ENCODE measurements at places on chromosomes 12 and 14. TPM values are rescaled to one million over a fixed set of nuclear protein-coding genes. Genes with fewer than 3 reads are reported as not detected.

Gene STXBP6
- not detected for total RNA-seq

DNA sequence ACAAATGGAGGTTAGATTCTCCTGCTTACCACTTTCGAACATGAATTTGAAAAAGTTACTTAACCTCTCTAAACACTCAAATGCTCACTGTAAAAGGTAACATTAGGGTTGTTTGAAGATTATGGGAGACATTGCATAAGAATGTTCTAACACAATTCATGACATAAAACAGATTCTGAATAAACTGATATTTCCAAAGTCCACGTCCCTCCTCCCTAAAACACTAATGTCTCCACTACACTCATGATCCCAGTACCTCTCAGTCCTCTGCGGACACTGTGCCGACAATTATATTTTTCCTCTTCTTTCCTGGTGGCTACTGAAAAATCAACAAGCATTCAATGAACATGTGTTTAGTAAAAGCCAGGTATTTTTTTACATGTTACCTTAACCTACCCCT, 18.8 kb upstream of the IAPP start:
- no peaks in the 10 kb centered on the region for H3K4me1 ChIP-seq
- H3K4me3 ChIP-seq, result no peak overlapping the region
- H3K27me3 ChIP-seq, result no peaks in the 10 kb centered on the region
- DNase-seq, result no peak
- H3K27ac ChIP-seq, result no peak overlapping the region

- H3K4me1 ChIP-seq, result no peaks in the 10 kb centered on the region
- no peak for DNase-seq
- H3K27me3 ChIP-seq, result peaks cover 18% of the 10 kb centered on the region
- H3K36me3 ChIP-seq, result no peaks in the 10 kb centered on the region
Measured at GRCh38 chr12:7180685-7181084, 8.8 kb upstream of the PEX5 start.

- DNase-seq, result peak; percentile 38
- peaks cover 27% of the 10 kb centered on the region for H3K4me1 ChIP-seq
- no peak overlapping the region for H3K4me3 ChIP-seq
- H3K27ac ChIP-seq, result peak overlapping the region; percentile 2
- H3K36me3 ChIP-seq, result no peaks in the 10 kb centered on the region
Measured at GRCh38 chr14:65321370-65321875, 91.1 kb upstream of the FUT8 start.

- no peaks in the 10 kb centered on the region for H3K4me1 ChIP-seq
- DNase-seq, result no peak
- no peak overlapping the region for H3K4me3 ChIP-seq
Measured at GRCh38 chr12:61188801-61189595, 1071.2 kb upstream of the USP15 start.

Gene GLI1
- not detected for total RNA-seq

GRCh38 chr14:69077841-69078240, 75.1 kb downstream of the DCAF5 start:
- H3K27ac ChIP-seq, result no peak overlapping the region
- H3K4me3 ChIP-seq, result no peak overlapping the region
- peaks cover 22% of the 10 kb centered on the region for H3K36me3 ChIP-seq
- DNase-seq, result no peak
- H3K27me3 ChIP-seq, result no peaks in the 10 kb centered on the region
- peaks cover 19% of the 10 kb centered on the region for H3K4me1 ChIP-seq

- DNase-seq, result no peak
- no peak overlapping the region for H3K27ac ChIP-seq
- H3K4me3 ChIP-seq, result no peak overlapping the region
- peaks cover 6% of the 10 kb centered on the region for H3K27me3 ChIP-seq
Measured at GRCh38 chr12:106193394-106194215, 54.2 kb downstream of the CKAP4 start.

DNA sequence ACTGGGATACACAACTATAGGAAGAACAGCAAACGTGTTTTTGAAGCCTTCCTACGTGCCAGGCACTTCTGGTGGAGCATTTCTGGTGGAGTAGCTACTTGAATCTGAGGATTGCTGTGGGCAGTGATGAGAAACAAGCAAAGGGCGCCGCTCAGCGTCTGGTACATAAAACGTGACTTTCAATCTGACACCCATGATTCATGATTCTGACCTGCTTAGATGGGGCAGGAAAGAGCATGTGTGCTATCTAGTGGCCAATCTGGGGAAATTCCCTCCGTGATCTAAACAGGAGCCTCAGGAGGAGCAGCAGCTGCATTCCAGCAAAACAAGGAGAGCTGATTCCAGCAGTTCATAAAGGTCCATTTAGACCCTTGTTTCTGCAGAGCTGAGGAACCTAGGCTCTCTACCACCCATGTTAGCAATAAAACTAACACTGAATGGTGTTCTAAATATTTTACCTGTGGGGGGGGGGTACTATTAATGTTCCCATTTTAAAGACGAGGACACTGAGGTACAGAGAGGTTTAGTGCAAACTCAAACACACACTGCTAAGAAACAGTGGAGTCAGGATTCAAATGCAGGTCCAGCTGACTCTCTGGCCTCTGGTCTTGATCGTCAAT, 37.8 kb downstream of the PAH start:
- H3K36me3 ChIP-seq, result no peaks in the 10 kb centered on the region
- H3K4me1 ChIP-seq, result no peaks in the 10 kb centered on the region
- DNase-seq, result peak; percentile 47
- H3K27me3 ChIP-seq, result peaks cover 11% of the 10 kb centered on the region
- H3K4me3 ChIP-seq, result no peak overlapping the region
- H3K27ac ChIP-seq, result no peak overlapping the region

Gene TMEM52B
- total RNA-seq, result not detected

DNA sequence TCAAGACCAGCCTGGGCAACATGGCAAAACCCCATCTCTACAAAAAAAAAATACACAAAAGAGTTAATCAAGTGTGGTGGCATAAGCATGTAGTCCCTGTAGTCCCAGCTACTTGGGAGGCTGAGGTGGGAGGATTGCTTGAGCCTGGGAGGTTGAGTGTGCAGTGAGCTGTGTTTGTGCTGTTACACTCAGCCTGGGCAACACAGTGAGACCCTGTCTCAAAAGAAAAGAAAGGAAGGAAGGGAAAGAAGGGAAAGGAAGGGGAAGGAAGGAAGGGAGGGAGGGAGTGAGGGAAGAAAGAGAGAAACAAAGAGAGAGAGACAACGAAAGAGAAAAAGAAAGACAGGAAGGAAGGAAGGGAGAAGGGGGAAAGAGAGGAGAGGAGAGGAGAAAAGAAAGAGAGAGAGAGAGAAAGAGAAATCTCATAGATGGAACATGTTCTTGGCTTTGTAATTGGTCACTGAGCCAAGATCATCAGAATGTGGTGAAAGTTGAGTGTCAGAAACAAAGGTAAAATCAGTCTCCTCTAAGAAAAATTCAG, 26.8 kb upstream of the NAP1L1 start:
- H3K36me3 ChIP-seq, result no peaks in the 10 kb centered on the region
- H3K4me1 ChIP-seq, result no peaks in the 10 kb centered on the region
- DNase-seq, result no peak
- H3K27me3 ChIP-seq, result peaks cover 2% of the 10 kb centered on the region

Gene SYT1
- total RNA-seq, result not detected

Gene FSCB
- not detected for total RNA-seq

- H3K36me3 ChIP-seq, result peaks cover 1% of the 10 kb centered on the region
- H3K27ac ChIP-seq, result no peak overlapping the region
- peaks cover 17% of the 10 kb centered on the region for H3K4me1 ChIP-seq
- H3K4me3 ChIP-seq, result no peak overlapping the region
- DNase-seq, result no peak
- H3K27me3 ChIP-seq, result no peaks in the 10 kb centered on the region
Measured at GRCh38 chr12:49260166-49260565, 4.7 kb upstream of the TUBA1C start.

Gene CLBA1
- 1.2 TPM for total RNA-seq

DNA sequence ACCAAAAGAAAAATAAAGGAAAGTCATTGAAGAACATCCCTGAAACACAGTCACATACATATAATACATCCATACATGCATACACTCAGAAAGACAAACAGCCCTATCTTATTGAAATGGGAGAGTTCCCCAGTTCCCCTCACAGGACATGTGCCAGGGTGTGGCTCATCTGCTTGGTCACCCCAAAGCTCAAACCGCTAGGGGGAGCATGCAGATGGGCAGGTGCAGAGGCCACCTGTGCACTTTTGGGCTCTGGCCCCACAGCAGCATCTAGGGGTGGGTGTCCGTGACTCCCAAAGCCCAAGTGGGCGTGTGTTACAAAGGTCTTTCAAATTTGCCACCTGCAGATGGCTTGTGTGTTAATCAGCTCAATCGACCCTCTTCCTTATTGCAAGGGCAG, 75.2 kb downstream of the CMAS start:
- H3K4me1 ChIP-seq, result peaks cover 4% of the 10 kb centered on the region
- peaks cover 2% of the 10 kb centered on the region for H3K36me3 ChIP-seq
- no peak overlapping the region for H3K4me3 ChIP-seq
- peak; percentile 62 for DNase-seq
- no peaks in the 10 kb centered on the region for H3K27me3 ChIP-seq
- no peak overlapping the region for H3K27ac ChIP-seq

GRCh38 chr14:91654836-91655235, 77.0 kb downstream of the CATSPERB start:
- no peak for DNase-seq
- no peaks in the 10 kb centered on the region for H3K36me3 ChIP-seq
- H3K4me1 ChIP-seq, result no peaks in the 10 kb centered on the region
- H3K27me3 ChIP-seq, result no peaks in the 10 kb centered on the region

DNA sequence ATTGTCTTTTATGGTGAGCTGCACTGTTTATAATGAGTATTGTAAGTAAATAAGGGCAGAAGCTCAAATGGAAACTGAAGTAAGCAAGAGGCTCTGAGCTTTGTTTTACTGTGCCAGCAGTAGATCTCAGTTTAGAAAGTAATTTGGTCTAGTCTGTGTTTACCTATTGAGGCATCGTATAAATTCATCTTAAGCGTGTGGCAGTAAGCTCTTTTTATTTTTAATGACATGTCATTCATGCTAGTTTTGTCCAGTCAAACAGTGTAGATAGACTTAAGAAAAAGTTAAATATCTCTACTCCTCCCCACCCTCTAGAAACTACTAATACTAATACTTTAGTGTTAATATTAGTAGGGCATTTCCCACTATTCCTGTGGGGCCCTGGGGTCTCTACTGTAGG, 2.0 kb downstream of the ANO6 start:
- H3K27ac ChIP-seq, result no peak overlapping the region
- H3K36me3 ChIP-seq, result peaks cover 1% of the 10 kb centered on the region
- DNase-seq, result no peak
- peak overlapping the region; percentile 82 for H3K4me3 ChIP-seq
- H3K4me1 ChIP-seq, result peaks cover 55% of the 10 kb centered on the region

- H3K27ac ChIP-seq, result no peak overlapping the region
- H3K27me3 ChIP-seq, result no peaks in the 10 kb centered on the region
- no peak overlapping the region for H3K4me3 ChIP-seq
- no peaks in the 10 kb centered on the region for H3K36me3 ChIP-seq
- no peaks in the 10 kb centered on the region for H3K4me1 ChIP-seq
- DNase-seq, result no peak
Measured at GRCh38 chr12:80857311-80857710, 80.4 kb downstream of the LIN7A start.

Gene ZNF891
- total RNA-seq, result 1.2 TPM

Gene VRTN
- not detected for total RNA-seq

DNA sequence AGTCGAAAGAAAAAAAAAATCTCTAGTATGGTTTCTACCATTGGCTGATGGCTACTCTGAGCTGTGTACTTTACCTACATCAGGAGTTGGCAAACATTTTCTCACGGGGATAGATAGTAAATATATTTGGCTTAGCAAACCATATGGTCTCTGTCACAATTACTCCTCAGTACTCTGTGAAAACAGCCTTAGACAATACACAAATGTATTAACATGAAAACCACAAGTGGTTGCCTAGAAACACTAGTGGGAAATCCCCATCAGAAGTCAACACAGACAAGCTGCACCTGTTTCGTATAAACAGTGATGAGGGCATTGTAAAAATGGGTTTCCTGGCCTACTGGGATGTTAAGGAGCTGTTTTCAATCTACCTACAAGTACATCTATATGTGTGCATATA, 84.6 kb upstream of the NAV3 start:
- no peak overlapping the region for H3K4me3 ChIP-seq
- H3K27me3 ChIP-seq, result no peaks in the 10 kb centered on the region
- H3K4me1 ChIP-seq, result no peaks in the 10 kb centered on the region
- no peak overlapping the region for H3K27ac ChIP-seq

DNA sequence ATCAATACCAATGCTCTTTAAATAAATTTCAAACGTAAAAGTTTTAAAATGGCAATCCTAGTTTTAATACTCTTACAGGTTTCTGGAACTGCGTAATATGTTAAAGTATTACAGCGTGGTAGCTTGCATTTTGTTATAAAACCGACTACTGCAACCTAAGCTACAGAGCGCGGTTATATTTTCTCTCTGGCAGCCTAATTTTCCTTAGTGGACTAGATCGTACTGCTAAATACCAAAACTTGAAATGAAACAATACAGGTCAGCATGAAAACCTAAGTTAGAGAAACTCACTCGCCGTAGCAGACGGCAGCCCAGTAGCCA, 1.2 kb downstream of the CCDC92 start:
- H3K4me1 ChIP-seq, result peaks cover 44% of the 10 kb centered on the region
- peak overlapping the region; percentile 88 for H3K4me3 ChIP-seq
- DNase-seq, result no peak

- peak; percentile 63 for DNase-seq
- peak overlapping the region; percentile 13 for H3K27ac ChIP-seq
- H3K36me3 ChIP-seq, result no peaks in the 10 kb centered on the region
- H3K4me1 ChIP-seq, result peaks cover 53% of the 10 kb centered on the region
- peak overlapping the region; percentile 12 for H3K4me3 ChIP-seq
- peaks cover 21% of the 10 kb centered on the region for H3K27me3 ChIP-seq
Measured at GRCh38 chr14:72594099-72594901, 299.6 kb downstream of the DPF3 start.

- H3K27ac ChIP-seq, result no peak overlapping the region
- no peaks in the 10 kb centered on the region for H3K36me3 ChIP-seq
- no peaks in the 10 kb centered on the region for H3K27me3 ChIP-seq
- no peak overlapping the region for H3K4me3 ChIP-seq
Measured at GRCh38 chr12:53239643-53240258, 7.7 kb upstream of the RARG start.

Gene MYRFL
- total RNA-seq, result not detected

- DNase-seq, result peak; percentile 83
- no peak overlapping the region for H3K27ac ChIP-seq
- H3K4me3 ChIP-seq, result peak overlapping the region; percentile 59
- peaks cover 4% of the 10 kb centered on the region for H3K4me1 ChIP-seq
- H3K27me3 ChIP-seq, result no peaks in the 10 kb centered on the region
Measured at GRCh38 chr12:57865084-57865751, 18.7 kb upstream of the CTDSP2 start.

DNA sequence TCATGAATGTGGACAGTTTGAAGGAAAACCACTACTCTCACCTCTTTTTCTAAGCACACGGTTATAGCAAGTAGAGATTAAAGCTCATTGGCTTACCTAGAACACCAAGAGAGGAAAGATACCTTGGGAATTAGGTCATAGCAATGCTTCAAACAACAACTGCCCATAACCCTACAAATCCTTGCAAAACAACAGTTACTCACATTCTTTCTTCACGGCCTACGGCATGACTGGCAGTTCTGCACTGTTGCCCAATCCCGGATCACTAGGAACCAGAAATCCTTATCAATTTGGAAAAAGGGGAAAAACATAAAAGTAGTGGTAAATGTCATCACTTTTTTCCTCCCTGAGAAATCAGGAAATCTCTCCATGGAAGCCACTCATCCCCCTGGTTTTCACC, 9.6 kb upstream of the ISM2 start:
- H3K4me1 ChIP-seq, result no peaks in the 10 kb centered on the region
- H3K4me3 ChIP-seq, result no peak overlapping the region
- H3K36me3 ChIP-seq, result peaks cover 38% of the 10 kb centered on the region
- H3K27me3 ChIP-seq, result no peaks in the 10 kb centered on the region

Gene CACNA1C
- 0.07 TPM for total RNA-seq

- H3K4me1 ChIP-seq, result no peaks in the 10 kb centered on the region
- DNase-seq, result no peak
- no peaks in the 10 kb centered on the region for H3K36me3 ChIP-seq
- no peak overlapping the region for H3K4me3 ChIP-seq
Measured at GRCh38 chr12:46839232-46839631, 13.4 kb upstream of the SLC38A4 start.

Gene SRGAP1
- total RNA-seq, result 0.12 TPM

Gene MGP
- not detected for total RNA-seq

Gene TAS2R14
- 0.62 TPM for total RNA-seq
